NCI-H1930 (cell line): ENCODE measurements at places on chromosomes 3 and 15.

DNA sequence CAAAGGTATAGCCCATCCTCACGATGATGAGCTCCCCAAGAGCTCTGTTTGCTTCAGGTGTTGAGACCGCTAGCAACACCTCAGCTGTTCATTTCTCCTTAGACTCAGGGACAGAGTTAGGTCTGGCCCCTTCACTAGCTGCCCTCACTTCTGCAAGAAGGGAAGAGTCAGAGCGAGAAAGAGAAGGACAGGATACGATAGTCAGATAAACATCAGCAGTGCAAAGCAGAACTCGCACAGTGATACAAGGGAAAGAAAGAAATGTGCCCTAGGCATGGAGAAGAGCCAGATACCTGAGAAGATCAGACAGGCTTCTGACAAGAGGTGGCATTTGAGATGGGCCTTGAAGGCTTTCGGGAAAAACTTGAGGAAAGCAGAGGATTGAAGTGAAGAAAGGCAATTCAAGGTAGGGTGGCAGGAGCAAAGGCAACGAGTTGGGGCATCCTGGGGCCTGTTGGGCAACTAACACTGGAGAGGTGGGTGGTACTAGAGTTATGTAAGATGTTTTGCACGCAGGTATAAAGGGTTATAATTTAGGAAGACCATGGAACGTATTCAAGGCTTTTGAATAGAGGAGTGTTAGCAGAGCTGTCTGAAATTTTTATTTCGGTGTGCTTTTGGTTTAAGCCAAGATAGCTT lies 106.0 kb downstream of the PGPEP1L start:
- no peak for DNase-seq

DNA sequence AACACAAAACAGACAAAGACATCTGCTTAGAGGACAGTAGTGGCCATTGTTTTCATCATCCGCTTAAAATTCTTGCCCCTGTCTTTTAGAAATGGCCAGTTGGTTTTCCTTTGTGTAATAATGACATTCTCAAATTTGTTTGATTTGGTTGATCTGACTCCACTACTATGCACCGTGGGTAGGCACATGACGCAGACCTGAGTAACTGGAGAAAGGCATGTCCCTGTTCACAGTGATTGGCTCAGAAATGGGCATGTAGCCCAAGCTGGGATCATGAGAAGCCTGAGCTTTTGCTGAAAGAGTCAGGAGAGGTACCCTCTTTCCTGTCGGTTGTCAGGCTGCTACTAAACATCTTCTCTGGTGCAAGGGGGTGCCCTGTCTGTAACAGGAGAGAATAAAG lies 36.6 kb upstream of the MAGI1 start:
- no peak for DNase-seq

- no peak for DNase-seq
Measured at GRCh38 chr3:49930922-49931321, 1.3 kb upstream of the MON1A start.

- DNase-seq = no peak
Measured at GRCh38 chr3:52551118-52551517, 14.7 kb downstream of the UQCC5 start.

DNA sequence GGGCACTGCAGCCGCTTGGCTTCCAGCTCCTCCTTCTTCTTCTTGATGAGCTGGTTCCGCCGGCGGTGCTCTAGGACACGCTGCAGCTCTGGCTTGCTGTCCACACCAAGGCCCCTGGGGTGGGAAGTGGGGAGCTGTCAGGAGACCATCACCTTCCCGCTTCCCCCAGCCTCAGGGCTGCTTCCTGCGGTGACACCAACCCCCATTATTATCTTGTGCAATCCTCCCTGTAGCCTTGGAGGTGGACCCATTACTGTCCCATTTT lies 10.0 kb downstream of the FAM107A start:
- DNase-seq = no peak

DNA sequence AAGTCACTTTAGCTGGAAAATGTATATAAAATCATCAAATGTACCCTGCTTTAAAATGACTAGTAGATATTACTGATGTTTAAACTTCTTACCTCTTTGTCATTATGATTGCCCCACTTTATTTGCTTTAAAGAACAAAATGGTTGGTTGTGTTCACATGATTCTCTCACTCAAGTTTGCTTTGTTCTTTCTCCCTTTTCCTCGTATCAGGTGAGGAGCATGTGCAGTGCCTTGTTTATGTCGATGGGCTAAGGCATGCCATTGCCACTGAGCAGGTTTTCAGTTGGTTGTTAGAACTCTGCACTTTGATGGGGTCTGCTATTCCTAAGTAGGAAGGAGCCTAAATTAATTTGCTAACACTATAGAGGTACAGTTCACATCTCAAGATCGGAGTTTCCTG lies 5.3 kb downstream of the MAP2K5 start:
- DNase-seq = no peak

DNA sequence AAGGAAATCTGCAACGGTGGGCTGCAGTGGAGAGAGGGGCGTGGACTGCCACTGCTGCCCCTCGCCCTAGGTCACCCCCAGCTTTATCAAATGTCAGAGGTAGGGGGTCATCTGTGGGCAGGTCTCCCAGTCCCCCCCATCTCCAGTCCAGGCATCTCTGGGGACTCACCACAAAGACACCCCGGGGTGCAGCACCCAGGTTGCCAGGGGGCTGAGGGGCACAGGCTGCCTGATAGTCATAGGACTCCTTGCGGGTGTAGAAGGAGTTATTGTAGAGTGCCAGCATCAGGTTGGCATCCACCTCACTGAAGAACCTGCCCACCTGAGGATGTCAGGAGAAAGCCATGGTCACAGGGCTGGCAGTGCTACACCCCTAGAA lies 6.5 kb upstream of the TMEM115 start:
- no peak for DNase-seq

DNA sequence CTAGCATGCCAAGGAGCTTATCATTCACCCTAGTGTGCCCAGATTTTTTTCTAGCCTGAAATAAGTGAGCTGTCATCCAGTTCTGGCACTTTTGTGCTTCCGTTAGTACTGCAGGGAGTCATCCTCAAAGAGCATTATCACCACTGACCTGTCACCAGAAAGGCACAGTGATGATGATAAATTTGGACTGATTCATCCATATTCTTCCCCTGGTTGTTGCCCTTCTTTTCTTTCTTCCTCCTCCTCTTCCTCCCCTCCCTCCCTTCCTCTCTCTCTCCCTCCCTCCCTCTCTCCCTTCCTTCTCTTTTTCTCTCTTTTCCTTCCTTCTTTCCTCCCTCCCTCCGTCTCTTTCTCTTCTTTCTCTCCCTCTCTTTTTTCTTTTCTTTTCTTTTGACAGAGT lies 21.3 kb downstream of the SLC35G2 start:
- DNase-seq = no peak

- no peak for DNase-seq
Measured at GRCh38 chr3:53534676-53535400, 40.4 kb downstream of the CACNA1D start.

- DNase-seq = no peak
Measured at GRCh38 chr15:58423831-58424608, 7.8 kb upstream of the LIPC start.

DNA sequence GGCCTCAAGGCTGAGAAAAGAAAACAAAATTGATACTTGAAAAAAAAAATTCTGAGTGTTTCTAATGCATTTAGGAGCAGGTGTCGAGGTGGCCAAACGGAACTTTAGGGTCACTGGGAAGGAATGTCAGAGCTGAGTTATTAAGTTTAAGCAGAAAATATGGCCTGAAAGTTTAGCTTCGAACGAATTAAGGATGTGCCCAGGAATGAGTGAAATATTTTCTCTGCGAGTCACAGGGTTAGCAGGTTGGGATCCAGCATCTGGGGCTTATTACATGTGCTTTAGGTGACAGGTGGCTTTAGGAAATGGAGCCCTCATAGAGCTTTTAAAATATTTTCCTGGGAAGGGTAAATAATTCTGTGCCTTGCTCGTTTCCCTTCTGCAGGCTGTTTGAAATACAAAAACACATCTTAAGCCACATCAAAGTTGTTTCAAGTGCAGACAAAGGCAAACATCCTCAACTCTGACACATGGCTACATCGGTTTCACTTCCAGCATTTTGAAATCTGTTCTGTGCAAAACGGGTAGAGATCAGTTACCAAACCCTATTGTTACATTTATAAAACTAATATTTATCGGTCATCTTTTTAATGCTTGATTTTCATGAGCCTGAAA lies 143.1 kb upstream of the ARRDC4 start:
- DNase-seq = no peak

GRCh38 chr3:3170998-3171397 lies 8.5 kb downstream of the CRBN start:
- no peak for DNase-seq

GRCh38 chr3:23067116-23067515 lies 136.0 kb upstream of the UBE2E2 start:
- DNase-seq = no peak
